NCI-H226 (cell line): ENCODE measurements at places on chromosomes 1 and 21.
A peak's percentile ranks its signal among the peaks of the same experiment; 100 is the strongest.

- DNase-seq: no peak
These were observed 21.3 kb downstream of the ACOT11 start for GRCh38 chr1:54569339-54569738.

DNA sequence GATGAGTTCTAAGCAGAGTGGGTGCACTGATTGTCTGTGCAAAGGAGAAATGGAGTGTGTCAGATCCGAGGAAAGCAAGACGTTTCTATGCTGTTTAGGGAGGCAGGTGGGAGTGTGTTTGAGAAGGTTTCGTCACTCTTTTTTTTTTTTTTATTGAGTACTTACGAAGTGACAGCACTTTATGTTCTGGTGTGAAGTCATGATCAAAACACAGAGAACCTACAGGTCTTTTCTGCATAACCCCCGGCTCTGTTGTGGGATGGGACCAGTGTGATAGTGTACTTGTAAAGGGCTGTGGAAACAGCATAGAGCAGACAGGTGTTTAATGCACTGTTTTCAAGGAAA, 26.7 kb downstream of the MIA3 start:
- no peak for DNase-seq

DNA sequence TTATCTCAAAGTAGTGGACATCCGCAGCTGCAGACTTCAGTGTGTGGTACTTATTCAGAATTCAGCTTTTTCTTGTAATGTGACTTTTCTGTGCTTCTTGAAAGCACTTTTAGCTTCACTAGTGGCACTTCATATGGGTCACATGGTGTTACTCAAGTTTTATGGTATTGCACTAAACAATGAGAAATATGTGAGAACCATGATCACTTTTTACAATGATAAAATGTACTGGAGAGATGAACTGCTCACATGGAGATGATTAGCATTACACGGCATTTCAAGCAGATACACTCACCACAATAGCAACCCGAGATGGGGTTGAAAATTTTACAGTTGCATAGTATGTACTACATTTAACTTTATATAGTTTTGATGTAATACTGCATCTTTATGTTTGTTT, 40.1 kb upstream of the GPR52 start:
- no peak for DNase-seq

DNA sequence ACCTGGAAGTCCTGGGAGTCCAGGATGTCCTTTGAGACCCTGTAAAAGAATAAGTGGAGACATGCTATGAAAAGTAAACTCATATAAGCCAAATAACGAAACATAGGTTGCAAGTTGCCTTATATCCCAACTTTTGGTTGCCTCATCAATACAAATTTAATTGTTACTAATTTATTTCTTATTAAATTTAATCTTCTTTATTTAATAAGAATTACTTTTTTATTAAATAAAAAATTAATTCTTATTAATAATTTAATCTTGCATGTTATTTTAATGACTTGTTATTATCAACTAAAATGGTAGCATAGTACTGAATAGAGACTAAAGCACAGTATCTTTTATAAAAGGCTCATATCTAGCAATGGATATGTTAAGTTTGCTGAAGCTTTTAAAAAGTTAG, 92.9 kb downstream of the COL24A1 start:
- no peak for DNase-seq

GRCh38 chr1:228219245-228219961, 11.6 kb downstream of the OBSCN start:
- no peak for DNase-seq

GRCh38 chr1:100499194-100499811, 38.6 kb upstream of the GPR88 start:
- DNase-seq: no peak

- DNase-seq: no peak
These were observed 94.0 kb downstream of the KCND3 start for GRCh38 chr1:111895469-111895868.

DNA sequence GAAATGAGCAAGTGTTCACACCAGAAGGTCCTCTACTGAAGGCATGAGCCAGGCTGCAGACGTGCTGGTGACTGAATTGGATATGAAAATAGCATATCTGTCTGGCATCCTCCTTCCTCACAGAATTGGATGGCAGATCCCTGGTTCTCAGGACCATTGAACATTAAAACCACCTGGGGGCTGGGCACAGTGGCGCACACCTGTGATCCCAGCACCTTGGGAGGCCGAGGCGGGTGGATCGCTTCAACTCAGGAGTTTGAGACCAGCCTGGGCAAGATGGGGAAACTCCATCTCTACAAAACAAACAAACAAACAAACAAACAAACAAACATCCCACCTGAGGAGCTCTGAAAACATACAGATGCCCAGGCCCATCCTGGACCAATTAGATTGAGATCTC, 23.4 kb downstream of the TEX35 start:
- DNase-seq: no peak

DNA sequence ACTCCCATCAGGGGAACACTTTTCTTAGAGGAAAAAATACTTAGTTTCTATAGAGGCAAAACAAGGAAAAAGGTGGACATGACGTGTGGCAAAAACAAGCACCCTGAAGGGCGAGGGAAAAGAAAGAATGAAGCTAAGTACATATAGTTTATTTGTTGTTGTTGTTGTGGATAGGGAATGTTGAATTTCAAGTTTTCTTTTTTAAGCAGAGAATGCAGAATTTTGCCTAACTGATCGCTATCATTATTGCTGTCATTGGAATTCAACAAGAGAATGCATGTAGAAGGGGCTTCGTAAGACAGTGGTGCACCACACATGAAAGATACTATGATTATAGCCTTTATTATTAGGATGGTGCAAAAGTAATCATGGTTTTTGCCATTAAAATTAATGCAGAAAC, 144.0 kb downstream of the LMO4 start:
- DNase-seq: no peak

- DNase-seq: no peak
These were observed 41.8 kb downstream of the MACO1 start for GRCh38 chr1:25472471-25472870.

DNA sequence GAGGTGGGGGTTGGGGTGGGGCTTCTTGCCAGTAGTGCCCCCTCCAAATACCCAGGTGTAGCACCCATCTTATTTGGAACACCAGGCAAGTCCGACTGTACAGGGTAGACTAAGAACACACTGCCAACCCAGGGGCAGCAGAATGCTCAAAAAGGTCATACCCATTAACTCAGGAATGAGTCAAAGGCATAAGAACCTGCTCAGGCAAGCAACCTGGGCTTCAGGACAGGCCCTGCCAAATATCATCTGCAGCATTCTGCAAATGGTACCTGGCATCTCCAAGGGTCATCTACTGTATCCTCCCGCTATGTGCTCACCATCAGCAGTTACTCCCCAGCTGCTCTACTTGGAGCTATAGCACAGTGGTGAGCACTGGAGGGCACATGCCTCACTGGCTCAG, 19.4 kb downstream of the PEA15 start:
- no peak for DNase-seq

GRCh38 chr1:10514490-10515235, 39.9 kb downstream of the PEX14 start:
- peak; percentile 17 for DNase-seq

GRCh38 chr21:42002421-42002958, 7.7 kb downstream of the ZBTB21 start:
- DNase-seq: peak; percentile 85

DNA sequence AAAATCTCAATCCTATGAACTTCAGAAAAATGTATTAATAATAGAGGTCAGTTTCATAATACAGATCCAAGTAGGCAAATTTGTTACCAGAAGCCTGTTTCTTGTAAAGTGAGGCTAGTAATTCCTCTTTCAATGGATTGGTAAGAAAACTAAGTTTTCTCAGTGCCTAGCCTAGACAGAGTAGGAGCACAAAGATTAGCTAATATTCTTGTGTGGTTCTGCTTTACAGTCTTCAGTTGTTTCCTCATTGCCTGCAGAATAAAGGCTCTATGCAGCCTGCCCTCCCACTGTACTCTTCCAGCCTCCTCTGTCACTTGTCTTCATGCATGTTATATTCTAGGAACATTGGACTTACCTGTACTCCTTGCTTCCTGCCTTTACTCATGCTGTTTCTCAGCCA, 2.4 kb upstream of the PPP1R15B start:
- no peak for DNase-seq

- DNase-seq: no peak
These were observed 7.8 kb upstream of the CASZ1 start for GRCh38 chr1:10803971-10804820.
